ENCODE measurements at places on chromosomes 2 and 18.

DNA sequence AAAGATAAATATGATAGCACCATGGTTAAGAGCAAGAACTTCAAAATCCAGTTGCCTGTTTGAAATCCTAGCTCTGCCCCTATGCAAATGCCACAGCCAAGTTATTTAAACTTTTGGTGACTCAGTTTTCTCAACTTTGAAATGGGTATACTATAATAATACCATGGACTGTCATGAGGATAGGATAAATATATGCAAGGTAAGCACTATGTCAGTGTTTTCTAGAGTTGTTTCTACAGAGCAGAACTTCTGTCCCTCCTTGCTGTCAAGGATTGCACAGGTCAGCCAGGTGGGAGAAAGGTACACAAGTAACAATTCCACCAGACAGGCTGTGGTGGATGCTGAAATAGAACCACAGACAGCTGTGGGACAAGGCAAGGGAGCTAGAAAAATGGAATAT, 55.7 kb upstream of the BOD1L2 start:
- DNase-seq, result no peak

- DNase-seq, result no peak
These were observed 35.2 kb downstream of the FAM228A start for GRCh38 chr2:24210106-24210455.

GRCh38 chr2:208179028-208179609, 10.7 kb downstream of the C2orf80 start:
- DNase-seq, result no peak

- no peak for DNase-seq
These were observed 9.6 kb downstream of the SLC14A1 start for GRCh38 chr18:45733535-45733934.

GRCh38 chr2:3198119-3198518, 179.5 kb downstream of the EIPR1 start:
- DNase-seq, result peak; percentile 15

GRCh38 chr2:37436323-37436722, 91.9 kb downstream of the QPCT start:
- DNase-seq, result no peak

DNA sequence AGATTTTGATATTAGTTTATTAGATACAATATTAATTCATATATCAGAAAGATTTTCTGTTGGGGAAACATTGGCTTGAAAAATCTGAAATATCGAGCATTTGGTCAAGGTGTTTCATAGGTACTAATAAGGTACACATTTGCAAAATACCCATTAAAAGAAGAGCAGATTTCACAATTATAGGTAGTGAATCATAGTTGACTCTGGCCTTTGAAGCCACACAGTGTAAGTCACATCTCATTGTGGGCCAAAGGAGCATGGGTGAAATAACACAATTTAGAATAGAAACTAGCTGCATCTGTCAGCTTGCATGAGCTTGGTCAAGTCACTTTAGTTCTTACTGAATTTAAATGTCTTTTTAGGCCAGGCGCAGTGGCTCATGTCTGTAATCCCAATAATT, 4.9 kb downstream of the KDM3A start:
- DNase-seq, result no peak

DNA sequence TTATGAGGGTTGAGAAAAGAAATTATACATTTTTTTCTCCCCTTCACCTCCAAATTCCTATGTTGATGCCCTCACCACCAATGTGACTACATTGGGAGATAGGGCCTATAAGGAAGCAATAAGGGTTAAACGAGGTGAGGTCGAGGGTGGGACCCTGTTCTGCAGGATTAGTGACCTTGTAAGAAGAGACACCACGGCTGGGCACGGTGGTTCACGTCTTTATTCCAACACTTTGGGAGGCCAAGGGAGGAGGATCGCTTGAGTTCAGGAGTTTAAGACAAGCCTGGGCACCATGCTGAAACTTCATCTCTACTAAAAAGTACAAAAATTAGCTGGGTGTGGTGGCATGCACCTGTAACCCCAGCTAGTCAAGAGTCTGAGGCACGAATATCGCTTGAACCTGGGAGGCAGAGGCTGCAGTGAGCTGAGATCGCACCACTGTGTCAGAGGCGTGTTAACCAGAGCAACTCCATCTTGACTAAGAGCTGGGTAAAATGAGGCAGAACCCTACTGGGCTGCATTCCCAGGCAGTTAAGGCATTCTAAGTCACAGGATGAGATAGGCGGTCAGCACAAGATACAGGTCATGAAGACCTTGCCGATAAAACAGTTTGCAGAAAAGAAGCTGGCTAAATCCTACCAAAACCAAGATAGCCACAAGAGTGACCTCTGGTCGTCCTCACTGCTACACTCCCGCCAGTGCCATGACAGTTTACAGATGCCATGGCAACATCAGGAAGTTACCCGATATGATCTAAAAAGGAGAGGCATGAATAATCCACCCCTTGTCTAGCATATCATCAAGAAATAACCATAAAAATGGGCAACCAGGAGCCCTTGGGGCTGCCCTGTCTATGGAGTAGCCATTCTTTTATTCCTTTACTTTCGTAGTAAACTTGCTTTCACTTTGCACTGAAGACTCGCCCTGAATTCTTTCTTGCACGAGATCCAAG, 77.0 kb downstream of the NCAPH start:
- DNase-seq, result no peak

GRCh38 chr18:23238152-23238531, 102.9 kb downstream of the CABLES1 start:
- no peak for DNase-seq

- no peak for DNase-seq
These were observed 62.9 kb downstream of the MIB1 start for GRCh38 chr18:21803495-21803894.

DNA sequence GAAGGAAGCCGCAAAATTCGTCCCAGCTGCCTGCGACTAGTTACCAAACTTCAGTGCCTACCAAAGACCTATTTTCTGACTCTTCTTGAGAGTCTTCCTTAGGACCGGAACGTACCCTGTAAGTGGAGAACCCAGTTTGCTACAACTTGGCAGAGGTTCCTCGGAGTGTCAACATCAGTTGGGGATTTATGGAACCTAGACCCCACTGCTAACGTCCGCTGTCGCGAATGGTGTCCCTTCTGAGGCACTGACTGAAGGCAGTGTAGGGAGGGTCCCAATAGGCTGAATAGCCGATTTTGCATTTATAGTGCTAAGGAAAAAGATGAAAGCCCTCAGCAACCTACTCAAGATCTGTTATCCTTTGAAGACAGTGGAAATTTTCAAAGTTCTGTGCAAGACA, 568 bp upstream of the STK17B start:
- DNase-seq, result no peak

DNA sequence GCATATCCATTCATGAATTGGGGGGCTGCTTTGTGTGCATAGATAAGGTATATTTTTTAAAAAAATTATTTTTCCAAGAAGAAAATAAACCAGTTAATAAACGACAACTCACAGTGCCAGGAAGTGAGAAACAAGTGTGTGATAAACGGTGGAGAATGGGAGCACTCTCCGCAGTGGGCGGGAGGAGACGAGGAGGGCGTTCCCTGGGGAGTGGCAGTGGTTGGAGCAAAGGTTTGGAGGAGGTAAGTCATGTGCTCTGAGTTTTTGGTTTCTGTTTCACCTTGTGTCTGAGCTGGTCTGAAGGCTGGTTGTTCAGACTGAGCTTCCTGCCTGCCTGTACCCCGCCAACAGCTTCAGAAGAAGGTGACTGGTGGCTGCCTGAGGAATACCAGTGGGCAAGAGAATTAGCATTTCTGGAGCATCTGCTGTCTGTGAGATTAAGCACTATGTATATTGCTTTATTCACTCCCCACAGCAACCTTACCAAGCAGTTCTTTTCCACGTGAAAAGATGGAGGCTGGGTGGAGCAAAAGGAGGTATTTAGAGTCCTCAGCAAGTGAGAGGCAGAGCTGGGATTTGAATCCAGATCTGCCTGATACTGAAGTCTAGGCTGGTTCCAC, 27.0 kb upstream of the CASP8 start:
- DNase-seq, result peak; percentile 84

- DNase-seq, result no peak
These were observed 140.9 kb downstream of the DTNB start for GRCh38 chr2:25532521-25532920.

DNA sequence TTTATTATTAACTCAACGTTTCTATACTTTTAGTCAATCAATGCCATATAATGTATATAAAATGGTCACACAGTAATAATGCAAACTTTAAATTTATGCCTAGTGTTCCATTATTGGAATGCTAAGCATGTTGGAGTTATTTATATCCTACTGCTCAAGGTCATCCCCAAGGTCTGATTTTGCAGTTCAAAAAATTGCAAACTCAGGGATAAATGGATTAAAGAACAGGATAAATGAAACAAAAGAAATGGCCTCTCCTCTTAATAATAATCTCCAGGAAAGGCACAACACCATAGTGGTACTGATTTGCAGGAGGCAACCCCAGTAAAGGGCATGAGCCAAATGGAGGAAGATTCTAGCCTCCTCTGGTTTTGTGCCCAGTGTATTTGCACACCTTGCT, 436.4 kb downstream of the EPHA4 start:
- no peak for DNase-seq

DNA sequence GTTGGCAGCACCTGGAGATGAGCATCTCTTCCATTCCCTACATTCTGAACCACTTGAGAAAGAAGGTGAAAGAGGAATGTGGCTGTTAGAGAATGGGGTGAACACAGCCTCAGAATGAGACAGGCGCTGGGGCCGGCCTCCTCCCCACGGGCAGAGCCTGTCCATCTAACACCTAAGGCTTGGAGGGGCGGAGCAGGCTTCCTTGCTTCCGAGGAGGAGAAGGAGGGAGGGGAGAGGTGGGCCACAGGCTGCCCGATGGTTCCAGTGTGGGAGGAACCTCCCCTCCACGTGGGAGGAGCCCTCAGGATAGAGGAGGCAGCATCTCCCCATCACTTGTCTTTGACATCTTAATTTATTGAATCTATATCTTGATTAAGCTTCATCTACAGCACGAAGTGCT, 68.6 kb downstream of the CIB4 start:
- no peak for DNase-seq

DNA sequence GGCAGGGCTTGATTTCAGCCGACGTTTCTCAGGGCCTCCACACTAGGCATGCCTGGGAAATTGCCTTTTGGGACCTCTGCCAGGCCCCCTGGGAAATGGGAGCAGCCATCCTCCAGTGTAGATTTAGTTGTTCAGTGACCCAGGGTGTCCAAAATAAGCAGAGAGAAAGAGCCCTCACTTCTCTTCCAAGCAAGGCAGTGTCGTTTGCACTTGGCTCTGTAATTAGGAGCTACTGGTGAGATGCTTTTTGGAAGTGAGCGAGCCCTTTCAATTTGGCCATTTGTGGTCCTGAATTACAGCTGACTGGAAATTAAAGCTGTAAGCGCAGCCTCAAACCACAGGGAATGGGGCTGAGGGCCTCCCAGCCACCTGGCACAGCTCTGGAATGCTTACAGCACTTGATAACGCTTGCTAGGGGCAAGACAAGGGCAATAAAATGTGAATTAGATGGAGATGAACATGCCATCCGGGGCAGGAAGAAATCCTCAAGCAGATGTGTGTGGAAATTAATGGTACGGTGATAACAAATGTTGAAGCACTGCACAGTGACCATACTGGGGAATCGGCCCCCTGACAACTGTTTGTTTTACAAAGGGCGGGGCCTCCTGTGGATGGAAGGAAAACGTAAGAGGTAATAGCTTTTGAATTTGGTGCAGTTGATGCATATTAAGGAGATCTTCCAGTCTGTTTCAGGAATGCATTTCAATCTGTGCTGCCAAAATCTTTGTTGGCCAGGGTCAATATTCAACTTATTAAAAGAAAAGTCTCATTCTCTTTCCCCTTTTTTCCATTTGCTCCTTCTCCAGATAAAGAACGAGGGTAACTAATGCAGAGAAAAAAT, 173.1 kb downstream of the UXS1 start:
- no peak for DNase-seq

DNA sequence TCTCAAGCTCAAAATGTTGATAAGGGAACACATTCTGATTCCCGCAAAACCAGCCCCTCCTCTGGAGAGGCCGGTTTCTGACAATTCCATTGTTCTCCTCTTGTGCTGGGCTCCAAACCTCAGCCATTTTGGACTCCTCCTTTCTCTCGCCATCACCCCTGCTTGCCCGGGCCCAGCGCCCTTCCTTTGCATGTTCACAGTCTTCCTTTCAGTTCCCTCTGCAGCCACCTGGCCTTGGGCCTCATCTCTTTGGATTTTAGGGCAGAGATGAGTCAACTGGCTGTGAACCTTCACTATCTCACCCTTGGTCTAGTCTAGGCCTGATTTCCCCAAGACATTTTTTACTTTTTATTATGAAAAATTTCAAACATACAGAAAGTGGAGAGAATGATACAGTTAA, 155.9 kb upstream of the MAP3K20 start:
- DNase-seq, result no peak

- DNase-seq, result no peak
These were observed 41.3 kb upstream of the YPEL5 start for GRCh38 chr2:30105556-30105955.

DNA sequence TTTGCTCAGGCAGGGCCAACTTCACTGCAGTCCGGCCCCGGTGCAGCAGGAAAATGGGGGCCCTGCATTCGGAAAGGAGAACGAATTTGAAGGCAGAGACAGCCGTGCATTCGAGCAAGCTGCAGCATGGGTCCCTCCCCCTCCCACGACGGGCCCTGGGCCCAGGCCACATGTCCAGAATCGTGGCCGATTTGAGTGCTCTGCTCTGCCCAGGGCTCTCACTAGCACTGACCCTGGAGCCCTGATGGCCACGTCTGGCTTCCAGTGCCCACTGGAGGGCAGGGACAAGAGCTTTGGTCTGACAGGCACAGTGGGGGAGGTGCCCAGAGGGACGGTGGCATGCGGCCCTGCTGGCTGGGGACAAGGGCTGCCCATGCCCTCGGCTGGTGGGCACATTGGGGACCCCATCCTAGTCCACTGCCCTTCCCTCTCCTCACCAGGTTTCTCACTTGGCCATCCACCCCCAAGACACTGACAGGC, 14.4 kb upstream of the KLHL30 start:
- no peak for DNase-seq

GRCh38 chr2:147198651-147199171, 646.1 kb upstream of the ACVR2A start:
- no peak for DNase-seq

DNA sequence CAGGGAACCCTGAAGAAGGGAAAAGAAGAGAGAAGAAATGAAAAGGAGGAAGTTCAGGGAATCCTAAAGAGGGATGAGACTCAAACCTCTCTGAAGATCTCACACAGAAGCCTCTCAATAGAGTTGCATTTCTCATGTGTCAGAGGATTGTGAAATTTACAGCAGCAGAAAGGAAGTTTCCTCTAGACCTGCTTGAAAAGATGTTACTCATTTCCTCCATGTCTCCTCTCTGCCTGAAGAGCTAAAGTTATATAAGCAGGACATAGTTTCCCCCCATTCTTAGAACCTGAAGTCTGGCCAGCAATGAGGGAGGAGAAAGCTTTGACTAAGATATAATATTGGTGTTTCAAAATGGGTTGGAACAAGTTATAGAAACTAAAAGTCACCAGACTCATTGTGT, 1155.6 kb downstream of the LRP1B start:
- no peak for DNase-seq

- no peak for DNase-seq
These were observed 27.2 kb upstream of the MYCN start for GRCh38 chr2:15913146-15913545.

All from CD4-positive, alpha-beta T cell treated with Interleukin-15 for 1 hour (primary cell).